Mesenteric fat pad (tissue), 1 donor: ENCODE measurements at places on chromosomes 7 and 10.

DNA sequence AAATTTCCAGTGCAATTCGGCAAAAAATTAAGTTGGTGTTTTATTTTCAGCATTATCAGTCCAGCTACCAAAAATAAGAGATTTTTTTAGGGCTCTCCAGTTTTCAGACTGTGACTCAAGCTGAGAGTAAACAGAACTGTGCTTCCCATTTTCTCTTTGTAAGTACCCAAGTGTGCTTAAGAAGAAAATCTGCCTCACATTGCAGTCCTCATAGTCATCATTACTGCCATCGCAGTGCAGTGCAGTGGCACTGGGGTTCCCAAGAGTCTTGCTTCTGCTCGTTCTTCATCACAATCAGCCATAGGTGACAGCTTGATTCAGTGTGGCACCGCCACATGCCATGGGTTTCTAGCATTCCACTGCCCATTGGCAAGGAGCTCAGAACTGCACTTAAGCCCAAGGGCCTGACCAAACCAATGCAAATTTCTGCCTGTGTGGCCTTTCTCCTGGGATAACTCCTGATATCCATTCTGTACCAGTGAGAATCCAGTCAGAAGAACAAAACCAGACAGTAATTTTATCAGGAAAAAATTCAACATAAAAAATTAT, 25.6 kb upstream of the ERCC6 start:
- DNase-seq: no peak

- DNase-seq: peak; percentile 78
Measured at GRCh38 chr7:155316427-155317113, 18.9 kb downstream of the INSIG1 start.

GRCh38 chr7:22350466-22351328, 6.3 kb downstream of the RAPGEF5 start:
- no peak for DNase-seq

GRCh38 chr7:35362341-35362740, 108.4 kb upstream of the TBX20 start:
- no peak for DNase-seq

- no peak for DNase-seq
Measured at GRCh38 chr10:110376767-110377160, 72.0 kb upstream of the SMNDC1 start.
